ENCODE measurements at places on chromosomes 3 and 15.

DNA sequence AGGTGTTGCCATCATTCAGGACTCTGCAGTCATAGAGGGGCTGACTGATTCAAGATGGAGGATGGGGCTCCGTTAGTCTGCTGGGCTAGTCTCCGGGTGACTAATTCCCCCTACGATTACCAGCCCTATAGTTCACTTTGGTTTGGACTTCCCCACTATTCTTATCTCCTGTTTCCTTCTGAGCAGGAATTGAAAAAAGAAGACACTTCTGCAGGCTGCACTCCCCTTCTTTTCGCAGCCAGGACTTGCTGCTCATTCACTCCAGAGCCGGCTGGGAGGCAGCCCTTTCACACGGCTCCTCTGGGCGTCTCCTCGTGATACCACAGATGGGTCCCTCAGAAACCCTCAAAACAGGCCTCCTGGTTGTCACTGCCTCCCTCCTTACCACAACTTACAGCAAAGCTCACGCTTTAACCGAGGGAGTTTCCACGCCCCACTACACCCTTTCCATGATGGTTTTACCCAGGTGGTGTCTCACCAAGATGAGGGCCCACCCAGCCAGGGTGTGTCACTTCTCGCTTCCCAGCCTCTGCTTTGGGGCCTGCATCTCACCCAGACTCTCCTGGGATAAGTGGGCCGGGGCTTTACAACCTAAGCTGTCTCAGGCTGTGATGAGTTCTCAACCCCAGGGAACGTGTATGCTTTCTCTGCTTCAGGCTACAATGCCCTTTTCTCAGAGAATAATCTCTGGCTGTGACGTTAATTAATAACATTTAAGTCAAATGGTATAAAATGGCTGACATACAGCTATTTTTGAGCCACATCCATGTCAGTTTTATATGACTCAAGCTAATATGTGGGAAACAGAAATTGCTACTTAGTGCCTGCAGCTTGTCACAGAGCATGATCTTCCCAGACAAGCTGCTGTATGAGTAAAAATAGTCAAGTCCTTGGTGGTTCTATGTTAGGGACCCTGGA is 11.9 kb downstream of the CX3CR1 start:
- DNase-seq = no peak

GRCh38 chr15:68997930-68998777 is 16.3 kb upstream of the NOX5 start:
- no peak for DNase-seq

DNA sequence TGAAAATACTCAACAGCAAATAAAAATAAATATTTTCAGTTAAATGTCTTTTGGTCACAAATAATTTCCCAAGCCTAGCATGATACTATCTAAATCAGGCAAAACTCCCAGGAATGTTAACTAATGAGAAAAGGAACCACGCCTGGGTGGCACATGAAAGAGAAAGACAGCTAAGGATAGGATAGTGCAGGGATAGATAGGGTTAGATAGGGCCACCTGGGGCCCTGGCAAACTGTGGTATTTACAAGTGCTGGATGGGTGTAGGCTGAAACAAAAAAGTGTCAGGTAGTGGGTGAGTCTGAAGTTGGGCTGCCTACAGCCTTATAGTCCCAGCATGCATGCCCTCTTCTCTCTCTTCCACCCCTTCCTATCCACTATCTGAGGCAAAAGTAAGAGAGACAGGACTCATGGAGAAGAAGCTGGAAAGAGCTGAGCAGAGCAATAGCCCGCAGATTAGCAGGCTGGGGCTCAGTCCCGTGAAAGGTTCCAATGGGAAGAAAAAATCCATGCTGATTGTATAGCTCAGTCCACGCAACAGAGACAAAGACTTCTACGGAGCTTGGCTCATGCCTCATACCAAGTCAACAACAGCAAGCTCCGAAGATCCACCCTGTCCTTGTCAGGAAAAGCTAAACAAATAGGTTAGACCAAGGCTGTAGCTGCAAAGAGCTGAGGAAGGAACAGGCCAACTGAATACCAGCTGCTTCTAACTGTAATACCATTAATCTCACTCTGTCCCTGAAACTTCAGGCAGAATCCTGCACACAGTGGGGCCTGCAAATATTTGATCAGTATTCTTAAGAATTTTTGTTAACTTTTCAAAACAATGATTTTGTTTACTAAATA is 342.1 kb upstream of the ATP11B start:
- DNase-seq = no peak

- no peak for DNase-seq
Observed at GRCh38 chr3:50289130-50289529, 3.1 kb downstream of the IFRD2 start.

DNA sequence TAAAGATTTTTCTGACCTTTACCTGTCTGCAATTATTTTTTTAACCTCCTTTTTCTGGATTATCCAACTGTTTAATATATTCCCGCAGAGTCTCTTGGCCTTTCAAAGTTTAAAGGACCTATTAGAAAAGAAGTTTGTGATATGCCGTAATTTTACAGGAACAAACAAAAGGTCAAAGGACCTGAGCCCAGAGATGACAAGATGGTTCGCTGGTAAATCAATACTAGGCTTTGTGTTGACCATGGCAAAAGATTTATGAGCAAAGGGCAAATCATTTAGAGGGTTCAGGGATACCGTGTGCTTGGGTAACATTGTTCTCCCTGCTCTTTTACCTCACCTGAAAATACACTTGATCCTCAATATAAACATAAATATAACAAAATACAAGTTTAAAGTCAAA is 923.5 kb downstream of the ROBO1 start:
- no peak for DNase-seq

- DNase-seq = no peak
Observed at GRCh38 chr15:90006217-90007075, 5.3 kb downstream of the ZNF710 start.

DNA sequence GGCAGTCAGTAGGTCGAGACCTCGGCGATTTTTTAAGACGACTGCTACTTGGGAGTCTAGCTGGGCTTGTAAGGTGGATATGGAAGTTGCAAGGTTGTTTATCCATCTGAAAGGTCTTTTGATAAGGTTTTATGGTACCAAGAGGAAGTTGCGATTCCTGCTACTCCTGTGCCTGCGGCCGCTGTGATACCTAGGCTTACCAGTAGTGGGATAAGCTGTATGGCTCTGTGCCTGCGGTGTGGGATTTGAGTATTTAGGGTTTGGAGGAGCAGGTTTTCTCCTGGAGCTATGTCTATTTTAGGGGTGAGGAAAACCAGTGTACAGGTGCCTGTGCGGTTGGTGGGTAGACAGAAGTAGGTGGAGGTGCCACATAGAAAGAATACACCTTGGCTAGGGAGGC is 1059.8 kb downstream of the SI start:
- DNase-seq = no peak

DNA sequence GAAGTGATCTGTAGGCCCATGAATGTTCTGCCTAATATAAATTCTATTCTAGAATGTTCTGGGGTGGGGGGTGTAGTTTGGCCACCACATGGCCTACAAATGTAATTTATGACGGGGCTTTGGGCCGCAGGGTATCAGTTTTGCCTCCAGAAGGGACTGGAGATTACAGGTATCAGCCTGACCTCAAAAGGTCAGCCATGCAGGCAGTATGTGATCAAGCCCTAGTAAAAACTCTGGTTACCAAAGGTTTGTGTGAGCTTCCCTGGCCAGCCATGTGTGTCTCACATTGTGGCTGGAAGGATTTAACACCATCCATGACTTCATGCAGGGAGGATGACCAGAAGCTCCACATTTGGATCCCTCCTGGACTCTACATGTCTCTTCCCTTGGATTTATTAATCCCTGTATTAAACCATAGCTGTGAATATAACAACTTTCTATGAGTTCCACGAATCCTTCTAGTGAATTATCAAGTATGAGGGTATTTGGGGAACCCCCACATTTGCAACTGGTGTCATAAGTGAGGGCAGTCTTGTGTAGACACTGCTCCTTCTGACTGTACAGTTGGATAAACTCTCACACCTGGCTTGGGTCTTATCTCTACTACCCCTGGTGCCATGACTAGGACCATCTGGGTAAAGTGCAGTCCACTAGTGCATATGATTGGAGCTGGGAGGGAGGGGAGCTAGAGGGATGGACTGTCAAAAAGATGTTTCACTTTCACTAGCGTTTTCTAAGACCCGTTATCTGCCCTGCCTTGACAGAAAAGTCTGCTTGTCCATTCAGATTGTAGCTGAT is 50.0 kb upstream of the RFX7 start:
- no peak for DNase-seq

DNA sequence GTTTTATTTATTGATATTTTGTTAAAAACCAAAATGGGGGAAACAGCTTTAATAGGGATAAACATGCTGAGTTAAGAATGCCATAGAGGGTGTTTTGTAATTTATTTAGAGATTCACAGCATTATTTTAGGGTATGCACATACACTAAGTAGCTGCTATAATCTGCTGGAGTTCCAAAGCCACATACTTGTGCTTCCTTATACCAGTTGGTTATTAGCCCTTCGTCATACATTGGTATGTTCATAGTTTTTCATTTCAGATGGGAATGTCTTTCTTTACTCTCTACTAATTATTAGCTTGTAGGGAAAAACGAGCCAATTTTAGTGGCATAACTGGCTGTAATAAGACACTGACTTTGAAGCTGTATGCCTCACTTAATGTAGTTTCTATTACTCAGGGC is 74.9 kb downstream of the PFN2 start:
- DNase-seq = no peak

DNA sequence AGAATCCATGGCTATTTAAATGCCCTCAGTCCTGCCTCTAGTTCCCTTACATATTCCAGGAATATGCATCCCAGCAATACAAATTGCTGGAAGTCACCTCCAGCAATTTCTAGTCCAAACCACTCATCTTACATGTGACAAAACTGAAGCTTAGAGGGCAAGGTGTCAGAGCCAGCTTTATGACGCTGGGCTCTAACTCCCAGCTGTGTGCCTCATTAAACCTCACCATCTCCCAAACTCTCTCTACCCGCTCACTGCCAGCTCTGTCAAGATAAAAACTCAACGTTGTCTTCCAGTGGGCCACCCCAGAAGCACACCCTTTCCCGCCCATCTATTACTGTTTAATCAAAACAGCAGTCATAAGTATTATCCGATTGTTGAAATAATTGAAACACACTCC is 7.9 kb downstream of the TNIK start:
- DNase-seq = no peak

DNA sequence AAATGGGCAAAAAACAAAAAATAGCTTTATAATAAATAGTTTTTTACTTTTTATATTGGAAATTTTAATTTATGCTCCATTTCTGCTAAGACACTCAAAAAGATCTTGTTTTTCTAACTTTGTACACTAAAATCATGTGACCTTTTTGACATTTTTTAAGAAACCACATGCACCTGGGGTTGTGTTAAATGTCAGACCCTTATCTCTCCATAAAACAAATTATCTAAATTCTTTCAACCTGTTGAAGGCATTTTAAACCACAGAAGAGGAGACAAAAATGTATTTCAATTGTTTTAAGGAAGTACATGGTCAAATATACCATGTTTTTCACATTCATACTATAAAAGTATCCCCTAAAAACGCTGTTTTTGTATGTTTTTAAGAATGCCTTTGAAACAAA is 29.2 kb downstream of the IFT80 start:
- DNase-seq = no peak

- DNase-seq = no peak
Observed at GRCh38 chr3:197338586-197338985, 40.2 kb upstream of the DLG1 start.

- DNase-seq = no peak
Observed at GRCh38 chr15:48654801-48655200, 9.3 kb upstream of the FBN1 start.

GRCh38 chr3:176872771-176873209 is 324.5 kb downstream of the TBL1XR1 start:
- peak; percentile 51 for DNase-seq

- no peak for DNase-seq
Observed at GRCh38 chr3:108090049-108090700, 656 bp downstream of the CD47 start.

- DNase-seq = no peak
Observed at GRCh38 chr3:101255441-101255840, 64.9 kb downstream of the IMPG2 start.

GRCh38 chr3:71111784-71112440 is 471.6 kb downstream of the FOXP1 start:
- DNase-seq = no peak
